IMR-90 (cell line): ENCODE measurements at places on chromosomes 3 and 15. TPM values are rescaled to one million over a fixed set of nuclear protein-coding genes. Genes with fewer than 3 reads are reported as not detected.

SIDT1 gene
- total RNA-seq = not detected in 2 replicates

GRCh38 chr3:178520451-178520850 lies 15.8 kb upstream of the KCNMB2 start:
- H3K36me3 ChIP-seq = no peaks in the 10 kb centered on the region
- no peaks in the 10 kb centered on the region for H3K4me1 ChIP-seq
- DNase-seq = no peak
- H3K27me3 ChIP-seq = no peaks in the 10 kb centered on the region
- H3K4me3 ChIP-seq = no peak overlapping the region

DNA sequence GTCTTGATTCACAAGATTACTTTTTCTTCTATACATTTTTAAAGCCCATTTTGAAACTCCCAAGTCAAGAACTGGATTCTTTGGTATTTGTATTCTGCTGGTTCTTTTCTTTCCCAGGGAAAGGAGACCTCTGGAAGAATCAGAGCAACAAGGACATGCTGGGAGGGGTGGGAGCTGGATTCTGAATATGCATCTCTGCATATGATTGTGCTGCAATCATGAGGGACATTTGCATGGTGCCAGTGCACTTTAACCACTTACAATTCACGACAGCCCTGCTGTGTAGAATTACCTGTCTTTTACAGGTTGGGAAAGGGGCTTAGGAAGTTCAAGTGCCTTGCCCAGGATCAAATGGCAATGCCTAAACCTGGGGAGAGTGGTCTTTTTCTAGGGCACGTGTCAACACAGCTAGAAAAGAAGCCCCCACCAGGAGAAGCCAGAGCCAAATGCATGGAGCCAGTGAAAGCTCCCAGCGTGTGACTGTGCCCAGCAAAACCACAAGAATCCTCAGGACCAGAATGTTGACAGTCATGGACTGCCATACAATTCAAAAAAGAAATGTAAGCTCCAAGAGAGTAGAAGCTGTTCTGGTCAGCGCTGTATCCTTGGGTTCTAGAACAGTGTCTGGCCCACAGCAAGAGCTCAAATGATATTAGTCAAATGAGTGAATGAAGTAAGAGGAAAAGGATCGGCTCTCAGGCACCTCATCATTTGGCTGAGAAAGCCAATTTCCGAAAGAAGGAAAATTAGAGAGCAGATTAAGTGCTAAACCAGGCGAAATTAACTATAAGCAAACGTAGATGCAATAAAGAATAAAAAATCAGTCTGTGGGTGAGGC lies 84.5 kb upstream of the MEF2A start:
- H3K4me1 ChIP-seq = peaks cover 17% of the 10 kb centered on the region
- no peak for DNase-seq
- no peaks in the 10 kb centered on the region for H3K36me3 ChIP-seq
- H3K27me3 ChIP-seq = no peaks in the 10 kb centered on the region
- no peak overlapping the region for H3K4me3 ChIP-seq

GRCh38 chr3:146470425-146470990 lies 1.1 kb upstream of the PLSCR2 start:
- peaks cover 4% of the 10 kb centered on the region for H3K4me1 ChIP-seq
- H3K4me3 ChIP-seq = no peak overlapping the region
- H3K36me3 ChIP-seq = no peaks in the 10 kb centered on the region
- H3K27me3 ChIP-seq = no peaks in the 10 kb centered on the region; the same call in 1 of the 2 replicates

IQGAP1 gene
- total RNA-seq = 207 and 246 TPM in 2 replicates

DNA sequence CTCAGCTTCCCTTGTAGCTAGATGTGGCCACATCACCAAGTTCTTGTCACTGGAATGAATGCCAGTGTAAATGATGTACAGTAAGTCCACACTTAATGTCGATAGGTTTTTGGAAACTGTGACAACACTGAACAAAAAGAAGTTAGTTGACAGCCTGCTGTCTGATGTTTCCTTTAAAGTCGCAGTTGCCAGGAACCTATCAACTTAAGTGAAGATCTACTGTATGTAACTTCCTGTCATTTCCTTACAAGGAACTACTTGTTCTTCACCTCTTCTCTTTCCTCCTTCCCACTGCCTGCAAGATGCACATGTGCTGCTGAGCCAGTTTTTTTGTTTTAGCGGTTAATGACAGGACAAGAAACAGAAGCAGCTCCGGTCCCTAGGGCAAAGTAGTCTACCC lies 44.6 kb downstream of the HDGFL3 start:
- H3K4me1 ChIP-seq = peaks cover 2% of the 10 kb centered on the region; the same call in 1 of the 2 replicates
- H3K4me3 ChIP-seq = no peak overlapping the region
- no peaks in the 10 kb centered on the region; the same call in 1 of the 2 replicates for H3K36me3 ChIP-seq
- no peak for DNase-seq
- H3K27ac ChIP-seq = no peak overlapping the region
- no peaks in the 10 kb centered on the region for H3K27me3 ChIP-seq

- DNase-seq = no peak
- no peak overlapping the region for H3K27ac ChIP-seq
- H3K4me1 ChIP-seq = peaks cover 9% of the 10 kb centered on the region; the same call in 1 of the 2 replicates
- no peak overlapping the region for H3K4me3 ChIP-seq
These were observed 113.7 kb upstream of the RPL32 start for GRCh38 chr3:12954891-12955650.

MME gene
- 19.4 and 22.8 TPM in 2 replicates for total RNA-seq

DNA sequence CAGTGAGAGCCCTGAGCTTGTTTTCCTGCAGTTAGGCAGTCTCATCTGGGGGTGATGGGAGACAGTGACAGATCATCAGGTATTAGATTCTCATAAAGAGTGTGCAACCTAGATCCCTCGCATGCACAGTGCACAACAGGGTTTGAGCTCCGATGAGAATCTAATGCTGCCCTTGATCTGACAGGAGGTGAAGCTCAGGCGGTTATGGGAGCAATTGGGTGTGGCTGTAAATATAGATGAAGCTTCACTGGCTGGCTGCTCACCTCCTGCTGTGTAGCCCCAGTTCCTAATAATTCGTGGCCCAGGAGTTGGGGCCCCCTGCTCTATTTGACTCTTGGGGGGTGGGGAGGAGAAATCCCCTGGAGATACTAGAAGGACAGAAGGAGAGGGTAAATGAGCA lies 309.4 kb upstream of the STT3B start:
- H3K36me3 ChIP-seq = no peaks in the 10 kb centered on the region
- no peaks in the 10 kb centered on the region for H3K4me1 ChIP-seq
- DNase-seq = no peak

- peak; percentile 44 for DNase-seq
- no peak overlapping the region for H3K27ac ChIP-seq
- no peaks in the 10 kb centered on the region for H3K27me3 ChIP-seq
These were observed 21.5 kb upstream of the ZBTB38 start for GRCh38 chr3:141346839-141347238.

PLA2G4E gene
- total RNA-seq = not detected in 2 replicates

CLPX gene
- total RNA-seq = 25.8 and 29.4 TPM in 2 replicates

DNA sequence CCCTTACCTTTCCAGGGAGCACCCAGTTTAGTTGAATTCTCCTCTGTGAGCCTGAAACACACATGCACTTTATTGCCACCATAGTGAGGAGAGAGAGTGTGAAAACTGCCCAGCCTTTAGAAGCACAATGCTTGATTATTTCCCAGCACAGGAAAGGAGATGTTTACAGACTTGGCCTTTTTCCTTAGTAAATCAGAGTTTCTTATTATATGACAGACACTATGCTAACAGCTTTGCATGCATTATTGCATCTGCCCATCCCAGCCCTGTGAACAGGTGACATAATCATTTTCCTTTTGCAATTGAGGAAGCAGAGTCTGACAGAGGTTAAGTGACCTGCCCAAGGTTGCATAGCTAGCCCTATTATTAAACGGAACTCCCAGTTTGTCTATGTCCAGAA lies 36.5 kb downstream of the CAPN3 start:
- H3K36me3 ChIP-seq = no peaks in the 10 kb centered on the region
- no peak overlapping the region for H3K4me3 ChIP-seq
- DNase-seq = no peak

DNA sequence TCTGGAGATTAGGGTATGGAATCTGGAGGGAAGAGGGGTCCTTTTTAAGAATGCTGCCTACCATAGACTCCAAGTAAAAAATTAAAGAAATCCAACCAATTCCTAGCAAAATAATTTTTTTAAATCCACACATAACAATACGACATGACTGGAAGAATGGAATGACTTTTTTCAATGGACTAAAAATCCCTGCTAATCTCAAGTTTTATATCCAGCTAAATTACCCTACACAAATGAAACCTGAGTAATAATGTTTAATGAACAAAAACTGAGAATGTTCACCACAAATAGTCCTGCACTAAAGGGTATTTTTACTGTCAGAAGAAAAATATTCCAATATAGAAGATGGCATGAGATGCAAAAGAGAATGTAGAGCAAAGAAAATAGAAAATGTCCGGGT lies 220.3 kb upstream of the AGTR1 start:
- no peak for DNase-seq
- H3K36me3 ChIP-seq = no peaks in the 10 kb centered on the region
- H3K4me1 ChIP-seq = no peaks in the 10 kb centered on the region
- H3K27me3 ChIP-seq = no peaks in the 10 kb centered on the region

PIGZ gene
- under 0.01 and 0.18 TPM in 2 replicates for total RNA-seq

DNA sequence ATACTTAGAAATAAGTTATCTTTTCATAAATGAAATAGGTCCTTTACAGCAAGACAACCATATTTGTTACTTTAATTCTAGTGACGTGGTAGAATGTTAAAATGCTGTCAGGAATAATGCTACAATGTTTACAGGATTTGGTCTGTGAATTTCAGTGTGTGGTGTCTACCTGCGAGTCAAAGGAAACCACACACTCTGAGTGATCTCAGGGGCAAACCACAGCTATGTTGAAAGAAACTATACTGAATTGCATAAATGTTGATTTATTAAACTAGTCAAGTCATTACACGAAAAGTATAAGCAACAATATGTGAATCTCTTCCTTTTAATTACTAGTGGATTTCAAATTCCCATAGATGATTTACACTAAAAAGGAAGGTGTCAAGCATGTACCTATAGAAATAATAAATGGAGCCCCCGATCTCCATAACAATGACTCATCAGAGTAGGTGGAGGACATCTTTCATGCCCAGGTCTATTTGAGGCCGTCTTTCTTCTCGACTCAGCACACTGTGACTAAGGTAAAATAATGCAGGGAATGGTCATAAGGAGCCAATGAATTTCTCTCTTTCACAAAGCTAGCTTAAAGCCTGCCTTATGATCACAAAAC lies 463.0 kb downstream of the ERC2 start:
- no peak overlapping the region for H3K4me3 ChIP-seq
- H3K27ac ChIP-seq = no peak overlapping the region
- H3K27me3 ChIP-seq = no peaks in the 10 kb centered on the region
- H3K4me1 ChIP-seq = no peaks in the 10 kb centered on the region
- H3K36me3 ChIP-seq = no peaks in the 10 kb centered on the region
